GM12864 (cell line): ENCODE measurements at places on chromosomes 3 and 15.

- no peak for DNase-seq
Observed at GRCh38 chr3:73134034-73134433, 72.6 kb downstream of the EBLN2 start.

- no peak for DNase-seq
Observed at GRCh38 chr15:68646156-68646555, 67.4 kb downstream of the CORO2B start.

GRCh38 chr3:130507746-130508145, 9.2 kb upstream of the COL6A6 start:
- DNase-seq = no peak

- no peak for DNase-seq
Observed at GRCh38 chr3:27326202-27326601, 43.0 kb downstream of the NEK10 start.

GRCh38 chr3:45944830-45945620, 1.8 kb downstream of the CXCR6 start:
- no peak for DNase-seq

DNA sequence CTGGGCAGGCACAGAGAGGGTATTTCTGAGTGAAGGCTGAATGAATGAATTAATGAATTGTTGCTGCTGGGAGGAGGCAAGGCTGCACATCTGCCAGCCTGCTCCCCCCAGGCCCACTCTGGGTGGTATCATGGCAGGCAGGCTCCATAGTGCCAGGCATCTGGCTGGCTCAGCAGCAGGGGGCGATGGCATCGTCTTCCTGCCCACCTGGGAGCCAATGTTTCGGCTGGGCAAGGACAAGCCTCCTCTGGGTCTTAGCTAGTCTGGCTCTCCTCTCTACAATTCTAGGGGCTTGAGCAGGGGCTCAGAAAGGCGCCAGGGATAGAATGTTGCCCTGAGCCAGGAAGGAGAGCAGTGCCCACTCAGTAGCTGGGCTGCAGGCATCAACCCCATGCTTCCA, 1.7 kb upstream of the TLR9 start:
- DNase-seq = no peak

GRCh38 chr3:155594526-155595187, 150.2 kb downstream of the PLCH1 start:
- no peak for DNase-seq

DNA sequence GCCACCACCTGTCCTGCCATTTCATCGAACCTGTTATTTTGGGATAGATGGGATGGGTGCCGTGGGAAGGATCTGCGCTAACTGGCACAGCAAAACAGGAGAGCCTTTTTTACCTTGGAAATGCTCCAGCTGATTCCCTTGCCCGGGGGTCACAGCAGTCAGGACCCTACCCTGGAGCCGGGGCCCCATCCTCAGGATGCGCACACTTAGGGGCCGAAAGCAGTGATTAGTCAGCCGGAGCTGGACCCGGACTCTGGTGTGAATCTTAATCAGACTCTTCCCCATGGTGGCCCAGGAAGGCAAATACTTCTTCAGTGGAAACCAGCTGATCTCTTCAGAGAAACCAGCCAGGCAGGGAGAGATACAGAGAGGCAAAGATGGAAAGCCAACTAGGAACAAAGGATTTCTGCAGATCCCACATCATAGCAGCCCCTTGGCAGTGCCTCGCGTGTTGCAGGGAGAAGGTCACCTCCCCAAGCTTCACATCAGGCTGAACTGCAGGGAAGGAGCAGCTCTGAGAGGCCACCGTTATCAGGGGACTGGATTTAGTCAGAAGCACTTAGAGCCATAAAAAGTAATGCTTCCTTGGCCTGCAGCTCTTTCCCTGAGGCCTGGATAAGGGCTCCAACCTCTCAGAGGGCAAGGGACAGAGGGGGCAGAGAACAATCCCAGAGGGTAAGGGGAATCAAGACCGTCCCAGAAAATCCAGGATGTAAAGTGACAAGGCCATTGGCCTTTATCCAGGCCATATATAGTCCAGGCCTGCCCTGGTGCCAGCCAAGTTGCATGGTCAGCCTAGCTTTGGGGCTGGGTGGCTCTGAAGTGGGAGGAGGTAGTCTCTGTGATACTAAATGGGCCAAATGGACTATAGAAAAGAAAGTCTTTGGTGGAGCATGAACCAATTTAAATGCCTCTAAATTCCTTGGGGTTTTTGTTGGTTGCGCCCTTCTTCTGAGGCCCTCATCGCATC, 52.9 kb downstream of the WDR76 start:
- DNase-seq = no peak

- DNase-seq = no peak
Observed at GRCh38 chr15:23416349-23417276, 30.4 kb downstream of the GOLGA6L2 start.

DNA sequence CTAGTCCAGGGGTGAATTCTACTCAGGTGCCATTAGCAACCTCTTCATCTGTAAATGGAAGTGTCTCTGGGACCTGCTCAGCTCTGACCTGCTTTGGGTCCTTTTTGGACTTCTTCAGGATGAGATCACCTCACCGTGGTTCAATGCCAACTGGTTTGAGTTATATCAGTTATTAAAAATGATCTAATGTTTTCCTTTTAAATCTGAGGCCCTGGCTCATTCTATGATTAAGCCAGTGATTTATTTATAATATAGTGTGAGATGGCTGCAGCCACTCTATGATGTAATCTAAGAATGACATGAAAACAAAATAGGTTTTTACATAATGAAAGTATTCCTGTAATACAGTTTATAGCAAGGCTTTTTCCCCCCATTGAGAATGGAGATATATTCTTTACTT, 79.4 kb downstream of the LPP start:
- DNase-seq = no peak

DNA sequence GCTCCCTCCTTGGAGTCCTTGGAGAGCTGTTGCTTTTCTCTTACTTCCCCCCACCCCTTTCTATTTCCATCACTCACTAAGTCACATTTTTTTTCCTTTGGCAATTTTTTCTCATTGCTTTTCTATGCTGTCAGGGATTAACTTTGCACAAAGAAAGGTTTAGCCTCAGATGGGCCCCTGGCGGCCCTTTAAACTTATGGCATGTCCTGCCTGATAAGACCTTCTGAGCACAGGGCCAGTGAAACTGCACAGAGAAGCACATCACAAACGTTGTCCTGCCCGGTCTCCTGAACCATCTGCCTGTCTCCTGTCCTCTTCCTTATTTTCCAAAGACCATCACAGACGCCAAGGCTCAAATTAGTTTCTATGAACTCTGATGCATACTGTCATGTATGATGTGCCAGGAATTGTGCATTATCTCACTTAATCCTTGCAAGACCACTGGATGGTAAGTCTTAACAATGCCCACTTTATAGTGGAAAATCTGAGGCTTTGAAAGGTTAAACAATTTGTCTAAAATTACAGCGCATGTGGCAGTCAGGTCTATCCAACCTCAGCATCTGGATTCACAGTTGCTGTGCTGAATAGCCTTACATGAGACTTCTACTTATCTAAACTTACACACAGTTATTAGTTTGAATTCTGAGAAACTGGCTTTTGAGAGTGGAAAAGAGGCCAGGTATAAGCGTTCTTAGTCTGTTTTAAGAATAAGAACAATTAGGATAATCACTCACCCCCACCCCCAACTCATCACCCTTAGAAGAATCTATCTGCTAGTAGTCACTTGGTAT, 648.1 kb downstream of the NTRK3 start:
- DNase-seq = no peak

GRCh38 chr15:31472636-31473384, 146.2 kb downstream of the KLF13 start:
- peak; percentile 81 for DNase-seq

DNA sequence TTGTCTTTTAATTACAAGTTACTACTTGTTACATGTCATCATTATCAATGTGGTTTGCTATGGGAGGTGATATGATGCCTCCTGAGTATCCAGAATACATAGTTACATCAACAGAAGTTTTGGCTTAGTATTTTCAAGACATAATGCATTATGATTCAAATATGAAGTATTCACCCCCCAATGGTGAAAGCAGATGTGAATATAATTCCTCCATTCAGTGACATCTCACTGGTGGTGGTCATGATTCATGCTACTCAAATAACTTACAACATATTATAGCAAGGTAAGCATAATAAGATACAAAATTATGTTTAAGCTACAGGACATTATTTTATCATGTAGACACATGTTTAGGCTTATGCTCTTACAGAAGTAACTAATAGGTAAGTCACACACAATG, 34.9 kb upstream of the TTBK2 start:
- DNase-seq = no peak

DNA sequence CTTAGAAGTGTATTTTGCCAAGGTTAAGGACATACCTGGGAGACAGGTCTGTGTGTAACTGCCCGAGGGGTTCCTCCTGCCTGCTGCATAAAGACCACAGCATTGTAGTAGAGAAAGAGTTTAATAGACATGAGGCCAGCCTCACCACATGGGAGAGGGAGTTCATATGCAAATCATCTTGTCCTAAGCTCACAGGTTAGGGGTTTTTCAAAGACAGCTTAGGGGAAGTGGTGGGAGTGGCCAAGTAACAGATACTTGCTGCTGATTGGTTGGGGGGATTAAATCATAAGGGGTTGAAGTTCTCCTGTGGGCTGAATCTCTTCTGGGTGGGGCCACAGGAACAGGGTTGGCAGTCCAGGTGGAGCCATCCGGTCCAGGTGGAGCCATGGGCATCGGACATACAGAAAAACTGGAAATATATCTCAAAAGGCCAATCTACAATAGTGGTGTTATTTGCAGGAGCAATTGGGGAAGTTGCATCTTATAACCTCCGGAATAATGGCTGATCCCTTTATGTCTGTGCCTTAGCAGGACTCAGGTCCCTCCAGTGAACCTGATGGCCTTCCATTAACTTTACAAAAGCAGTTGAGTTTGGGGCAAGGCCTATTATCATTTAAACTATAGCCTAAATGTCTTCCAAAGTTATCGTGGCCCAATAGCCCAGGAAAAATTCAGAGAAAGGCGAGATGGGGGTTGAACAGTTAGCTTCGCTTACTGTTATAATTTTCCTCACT, 86.0 kb upstream of the MFGE8 start:
- DNase-seq = no peak

GRCh38 chr3:52038227-52038626, 18.1 kb downstream of the DUSP7 start:
- no peak for DNase-seq

GRCh38 chr3:39814007-39814406, 4.6 kb downstream of the MYRIP start:
- DNase-seq = no peak

DNA sequence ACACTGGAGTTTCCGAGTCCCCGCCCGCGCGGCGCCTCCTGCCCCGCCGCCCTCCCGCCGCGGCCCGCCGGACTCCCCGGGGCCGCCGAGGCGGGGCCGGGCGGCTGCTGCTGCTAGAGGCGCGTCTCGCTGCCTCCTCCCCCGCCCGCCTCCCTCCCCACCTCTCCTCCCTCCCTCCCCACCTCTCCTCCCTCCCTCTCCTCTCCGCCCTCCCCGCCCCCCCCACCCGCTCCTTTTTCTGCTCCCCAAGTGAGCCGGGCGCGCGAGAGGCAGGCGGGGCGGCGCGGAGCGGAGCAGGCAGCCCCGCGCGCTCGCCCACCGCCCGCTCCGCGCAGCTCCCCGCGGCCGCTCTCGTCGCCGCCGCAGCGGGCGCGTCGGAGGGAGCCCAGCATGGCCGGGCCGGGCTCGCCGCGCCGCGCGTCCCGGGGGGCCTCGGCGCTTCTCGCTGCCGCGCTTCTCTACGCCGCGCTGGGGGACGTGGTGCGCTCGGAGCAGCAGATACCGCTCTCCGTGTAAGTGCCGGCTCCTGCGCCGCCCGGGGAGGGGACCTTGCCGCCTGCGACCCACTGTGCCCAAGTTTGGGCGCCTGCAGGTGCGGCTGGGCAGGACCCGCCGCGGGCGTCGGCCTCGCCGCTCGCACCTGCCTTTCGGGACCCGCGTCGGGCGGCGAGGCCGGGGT, at the start of gene CACNA2D3:
TSS of gene CACNA2D3 (plus strand) at position 229 of the 679 bp plus-strand sequence.
- no peak for DNase-seq

- DNase-seq = no peak
Observed at GRCh38 chr3:119873646-119874045, 91.7 kb downstream of the NR1I2 start.

DNA sequence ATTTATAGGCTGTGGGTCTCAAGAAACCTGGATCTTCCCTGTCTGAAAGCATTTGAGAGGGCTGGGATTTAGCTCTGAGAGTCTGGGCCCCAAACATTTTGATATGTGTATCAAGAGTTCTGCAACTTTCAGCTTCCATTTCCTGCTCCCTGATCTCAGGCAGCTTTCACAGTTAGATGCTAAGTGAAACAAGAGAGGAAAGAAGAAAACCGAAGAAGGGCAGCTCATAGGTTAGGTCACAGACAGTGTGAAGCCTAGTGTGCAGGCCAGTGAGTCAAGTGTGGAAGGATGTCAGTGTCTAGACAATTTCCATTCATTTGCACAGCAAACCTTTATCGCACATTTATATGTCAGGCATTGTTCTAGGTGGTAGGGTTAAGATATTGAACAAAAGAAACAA, 173.6 kb upstream of the PROK2 start:
- peak; percentile 24 for DNase-seq

DNA sequence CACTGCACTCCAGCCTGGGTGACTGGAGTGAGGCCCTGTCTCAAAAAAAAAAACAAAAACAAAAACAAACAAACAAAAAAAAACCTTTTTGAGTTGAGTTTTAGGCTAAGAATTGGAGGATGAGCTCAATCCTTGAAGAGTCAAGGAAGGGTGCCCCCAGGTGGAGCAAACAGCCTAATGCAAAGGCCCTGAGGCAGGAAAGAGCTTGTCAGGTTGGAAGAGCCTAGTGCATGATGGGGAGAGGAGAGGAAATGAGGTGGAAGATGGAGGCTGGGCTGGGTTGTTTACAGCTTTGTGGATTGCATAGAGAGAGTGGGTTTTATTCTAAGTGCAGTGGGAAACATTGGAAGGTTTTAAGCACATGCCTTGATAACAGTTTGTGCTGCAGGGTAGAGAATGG, 2.1 kb upstream of the SNX22 start:
- no peak for DNase-seq

- no peak for DNase-seq
Observed at GRCh38 chr3:120072867-120073525, 21.3 kb downstream of the GSK3B start.

DNA sequence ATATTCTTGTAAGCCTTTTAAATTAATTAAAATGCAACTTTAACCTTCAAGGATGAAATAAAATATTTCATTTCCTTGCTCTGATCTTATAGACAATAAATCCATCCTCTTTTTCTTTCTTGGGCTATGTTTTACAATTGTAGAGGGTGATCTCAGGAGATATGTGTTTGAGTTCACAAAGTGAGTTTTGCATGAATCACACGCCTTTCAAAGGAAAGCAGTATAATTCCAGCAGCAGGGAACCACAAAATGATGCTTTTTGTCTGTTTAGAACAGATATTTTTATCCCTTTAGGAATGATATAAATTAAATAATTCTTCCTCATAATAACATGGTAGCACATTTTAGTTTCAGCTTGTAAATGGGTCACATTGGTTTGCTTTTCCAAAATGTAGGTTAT, 191.2 kb downstream of the SEMA6D start:
- DNase-seq = no peak

GRCh38 chr15:90620379-90621067, 90.8 kb downstream of the CRTC3 start:
- DNase-seq = peak; percentile 31

DNA sequence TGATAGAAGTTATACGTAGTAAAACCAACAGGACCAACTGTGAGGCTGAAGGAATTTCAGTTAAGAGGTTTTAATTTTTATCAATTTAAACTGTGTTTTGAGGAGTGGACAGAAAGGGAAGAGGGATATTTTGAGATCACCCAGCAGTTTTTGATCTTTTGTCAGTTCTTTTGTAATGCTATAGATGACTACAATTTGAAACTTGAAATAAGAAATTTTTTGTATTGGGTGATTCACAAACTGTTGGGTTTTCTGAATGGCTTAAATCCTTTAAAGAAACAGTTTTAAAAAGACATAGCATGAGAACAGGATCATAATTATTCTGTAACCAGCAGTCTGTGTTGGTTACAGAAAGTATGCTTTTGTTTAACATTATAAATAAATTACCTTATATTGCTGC, 67.4 kb downstream of the TCF12 start:
- no peak for DNase-seq
